ENCODE measurements at places on chromosomes 16 and 17.

GRCh38 chr16:27084307-27085028 lies 17.7 kb downstream of the C16orf82 start:
- no peak for DNase-seq

GRCh38 chr17:69820876-69821473 lies 254.1 kb upstream of the KCNJ16 start:
- no peak for DNase-seq

DNA sequence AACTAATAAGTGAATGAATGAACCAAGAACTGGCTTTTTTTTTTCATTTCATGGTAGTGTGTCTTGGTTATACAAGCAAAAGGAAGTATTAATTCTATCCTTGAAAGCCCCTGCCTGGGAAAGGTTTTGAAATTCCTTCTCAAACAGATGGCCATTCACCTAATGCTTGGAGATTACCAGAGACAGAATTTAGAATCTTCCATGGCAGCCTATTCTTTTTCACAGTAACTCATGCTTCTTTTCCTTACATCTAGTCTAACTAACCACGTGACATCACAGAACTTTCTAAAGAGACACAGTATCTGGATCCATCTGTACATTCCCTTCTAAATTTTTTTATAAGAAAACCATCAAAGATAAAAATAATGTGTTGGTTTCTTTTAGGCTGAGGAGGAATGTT lies 151.6 kb downstream of the FTO start:
- DNase-seq, result no peak

- no peak for DNase-seq
Observed at GRCh38 chr16:86799367-86799766, 221.0 kb downstream of the FOXL1 start.

- no peak for DNase-seq
Observed at GRCh38 chr17:47649972-47650524, 329 bp downstream of the KPNB1 start.

- no peak for DNase-seq
Observed at GRCh38 chr17:75392559-75392958, 12.9 kb downstream of the GRB2 start.

- DNase-seq, result no peak
Observed at GRCh38 chr17:28796062-28796461, 46.5 kb downstream of the FAM222B start.

Measured in NAMALWA (cell line).